GM03348 (cell line): ENCODE measurements at places on chromosomes 5 and 9.

DNA sequence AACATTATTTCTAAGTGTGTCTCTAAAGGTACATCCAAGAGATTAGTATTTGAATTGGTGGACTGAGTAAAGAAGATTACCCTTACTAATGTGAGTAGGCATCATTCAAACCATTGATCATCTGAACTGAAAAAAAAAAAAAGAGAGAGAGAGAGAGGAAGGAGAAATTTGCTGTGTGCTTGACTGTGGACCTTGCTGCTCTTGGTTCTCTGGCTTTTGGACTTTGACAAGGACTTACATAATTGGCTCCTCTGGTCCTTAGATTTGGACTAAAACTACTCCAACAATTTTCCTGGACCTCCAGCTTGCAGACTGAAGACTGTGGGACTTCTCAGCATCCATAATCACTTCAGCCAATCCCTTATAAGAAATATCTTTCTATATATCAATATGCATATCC, 1091.9 kb upstream of the EDIL3 start:
- no peak for DNase-seq

- DNase-seq = no peak
These were observed 64.0 kb downstream of the DEPDC1B start for GRCh38 chr5:60636001-60636400.

GRCh38 chr5:17343675-17344074, 126.2 kb downstream of the BASP1 start:
- DNase-seq = peak; percentile 72

DNA sequence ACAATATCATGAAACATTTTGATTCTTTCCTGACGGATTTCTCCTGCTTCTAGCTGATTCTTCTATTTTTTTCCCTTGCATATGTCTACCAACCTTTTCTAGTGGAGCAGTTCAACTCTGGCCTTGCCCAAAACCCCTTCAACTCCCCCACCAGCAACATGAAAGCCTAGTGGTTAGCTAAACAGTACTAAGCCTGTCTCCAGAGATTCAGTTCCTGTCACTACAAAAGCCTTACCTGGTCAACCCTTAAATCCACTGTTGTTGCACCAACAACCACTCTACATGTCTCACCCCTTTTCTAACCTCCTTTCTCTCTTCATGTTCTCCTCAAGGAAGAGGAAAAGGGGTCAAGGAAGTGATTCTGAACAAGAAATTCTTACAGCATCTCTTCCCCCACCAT, 74.8 kb upstream of the PIK3R1 start:
- DNase-seq = no peak

DNA sequence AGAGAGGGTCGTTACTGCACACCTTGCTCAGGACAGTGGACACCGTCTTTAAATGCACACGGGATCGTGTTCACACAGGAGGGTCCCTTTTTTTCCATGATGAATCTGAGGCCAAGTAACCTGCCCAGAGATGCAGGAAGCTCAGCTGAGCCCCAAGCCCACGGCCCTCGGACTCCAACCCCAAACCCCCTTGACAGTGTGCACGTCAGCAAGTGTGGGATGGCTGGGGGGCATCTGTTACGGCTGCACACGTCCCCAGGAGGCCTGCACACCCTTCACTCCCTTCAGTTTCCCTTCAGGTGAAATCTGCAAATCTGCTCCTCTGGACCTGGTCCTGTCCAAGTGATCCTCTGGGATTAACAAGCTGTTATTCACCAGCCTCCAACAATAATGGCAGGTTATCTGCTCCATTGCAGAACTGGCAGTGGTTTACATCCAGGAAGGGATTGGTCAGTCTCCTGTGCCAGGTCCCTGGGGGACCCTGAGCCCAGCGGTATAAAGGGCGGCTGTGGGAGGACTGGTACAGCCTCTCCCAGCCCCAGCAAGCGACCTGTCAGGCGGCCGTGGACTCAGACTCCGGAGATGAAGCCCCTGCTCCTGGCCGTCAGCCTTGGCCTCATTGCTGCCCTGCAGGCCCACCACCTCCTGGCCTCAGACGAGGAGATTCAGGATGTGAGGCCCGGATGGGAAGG, at the start of gene LCN1:
Gene LCN1 (plus strand): TSS at position 525 of the 692 bp plus-strand sequence. CDS start 58 bp downstream, at position 583.
- DNase-seq = peak; percentile 1

- DNase-seq = no peak
These were observed 270.2 kb upstream of the PDE4D start for GRCh38 chr5:60163762-60164161.

- no peak for DNase-seq
These were observed 233.8 kb downstream of the GABRG2 start for GRCh38 chr5:162301356-162301755.

GRCh38 chr9:120765910-120766425, 27.2 kb downstream of the FBXW2 start:
- no peak for DNase-seq

DNA sequence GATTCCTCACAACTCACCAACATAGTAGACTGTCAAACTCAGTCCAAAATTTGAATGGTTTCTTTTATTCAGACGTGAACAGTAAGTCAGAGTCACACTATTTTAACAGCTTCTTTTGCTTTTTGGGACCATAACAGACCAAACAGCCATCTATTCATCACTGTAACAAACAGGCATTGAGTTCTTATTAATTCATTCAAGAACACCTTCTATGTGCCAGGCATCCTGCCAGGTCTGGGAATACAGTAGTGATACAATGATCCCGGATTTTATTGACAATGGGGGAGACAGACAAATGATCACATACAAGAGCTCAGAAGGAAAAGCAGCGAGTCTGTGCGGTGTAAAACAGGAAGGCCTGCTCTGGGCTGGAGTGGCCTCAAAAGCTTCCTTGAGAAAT, 153.3 kb upstream of the ERCC6L2 start:
- DNase-seq = no peak

DNA sequence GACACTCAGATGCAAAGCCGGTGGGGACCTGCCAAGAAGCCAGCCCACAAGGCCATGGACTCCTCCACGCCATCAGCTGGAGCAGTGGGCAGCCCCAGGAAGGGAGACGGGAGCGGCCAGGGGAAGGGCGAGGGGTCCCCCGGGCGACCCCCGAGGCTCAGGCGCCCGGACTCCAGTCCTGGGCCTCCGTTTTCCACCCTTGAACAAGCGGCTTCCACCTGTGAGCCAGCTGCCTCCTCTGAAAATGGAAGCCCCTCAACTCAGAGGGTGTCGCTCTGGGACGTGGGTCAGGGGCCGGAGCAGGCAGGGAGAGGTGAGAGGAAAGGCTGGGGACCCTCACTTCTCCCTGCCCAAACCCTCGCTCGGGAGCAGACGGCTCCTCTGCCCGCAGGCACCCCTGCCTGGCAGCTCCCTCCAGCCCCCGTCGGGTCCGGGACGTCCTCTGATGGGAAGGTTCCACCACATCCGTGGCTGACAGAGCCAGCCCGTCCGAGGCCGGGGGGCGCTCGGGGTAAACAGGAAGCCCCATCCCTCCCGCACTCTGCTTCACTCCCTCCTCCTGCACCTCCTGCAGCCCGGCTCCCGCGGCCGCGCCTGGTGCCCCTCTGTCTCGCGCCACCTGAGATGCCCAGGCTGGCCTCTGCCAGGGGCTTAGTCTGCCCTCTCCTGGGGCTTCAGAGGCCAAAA, 3.7 kb upstream of the EGFL7 start:
- DNase-seq = no peak

DNA sequence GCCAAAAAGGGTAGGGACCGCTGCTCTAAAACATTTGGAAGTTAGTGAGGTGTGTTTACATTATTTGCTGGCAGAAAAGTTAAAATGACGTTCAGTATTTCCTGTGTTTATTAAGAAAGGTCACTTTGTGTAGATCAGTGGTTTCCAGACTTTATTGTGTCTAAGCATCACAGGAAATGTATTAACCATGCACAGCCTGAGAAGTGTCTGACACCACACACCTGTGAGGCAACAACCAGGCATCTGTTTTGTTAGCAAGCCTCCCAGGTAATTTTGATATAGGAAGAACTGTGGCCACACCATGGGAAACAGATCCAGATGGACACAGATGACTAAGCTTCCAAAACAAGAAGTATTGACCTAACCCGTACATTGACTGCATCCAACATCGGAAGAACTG, 12.0 kb downstream of the TTC1 start:
- DNase-seq = no peak

- peak; percentile 48 for DNase-seq
These were observed 476.3 kb downstream of the CCDC171 start for GRCh38 chr9:16029046-16029615.

- no peak for DNase-seq
These were observed 129.8 kb upstream of the SGCD start for GRCh38 chr5:156197042-156197635.

- no peak for DNase-seq
These were observed 729 bp upstream of the TNPO1 start for GRCh38 chr5:72815580-72816283.

DNA sequence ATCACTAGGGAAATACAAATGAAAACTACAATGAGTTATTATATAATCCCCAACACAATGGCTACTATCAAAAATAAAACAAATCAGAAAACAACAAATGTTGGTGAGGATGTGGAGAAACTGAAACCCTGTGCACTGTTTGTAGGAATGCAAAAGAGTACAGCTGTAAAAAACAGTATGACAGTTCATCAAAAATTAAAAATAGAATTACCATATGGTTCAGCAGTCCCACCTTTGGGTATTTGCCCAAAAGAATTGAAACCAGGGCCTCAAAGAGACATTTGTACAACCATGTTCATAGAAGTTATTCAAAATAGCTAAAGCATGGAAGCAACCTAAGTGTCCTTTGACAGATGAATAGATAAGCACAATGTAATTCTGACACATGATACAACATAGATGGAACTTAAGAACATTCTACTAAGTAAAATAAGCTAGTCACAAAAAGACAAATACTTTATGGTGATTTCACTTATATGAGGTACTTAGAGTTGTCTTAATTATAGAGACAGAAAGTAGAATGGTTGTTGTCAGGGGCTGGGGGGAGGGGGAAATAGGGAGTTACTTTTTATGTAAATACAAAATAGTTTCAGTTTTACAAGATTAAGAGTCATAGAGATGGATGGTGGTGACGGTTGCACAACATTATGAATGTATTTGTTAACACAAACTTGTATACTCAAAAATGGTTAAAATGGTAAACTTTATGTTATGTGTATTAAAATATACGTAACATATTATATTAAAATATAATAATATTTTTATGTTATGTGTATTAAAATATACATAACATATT, 102.8 kb downstream of the KCTD16 start:
- DNase-seq = no peak

GRCh38 chr5:96023518-96023917, 61.9 kb upstream of the ELL2 start:
- peak; percentile 56 for DNase-seq

DNA sequence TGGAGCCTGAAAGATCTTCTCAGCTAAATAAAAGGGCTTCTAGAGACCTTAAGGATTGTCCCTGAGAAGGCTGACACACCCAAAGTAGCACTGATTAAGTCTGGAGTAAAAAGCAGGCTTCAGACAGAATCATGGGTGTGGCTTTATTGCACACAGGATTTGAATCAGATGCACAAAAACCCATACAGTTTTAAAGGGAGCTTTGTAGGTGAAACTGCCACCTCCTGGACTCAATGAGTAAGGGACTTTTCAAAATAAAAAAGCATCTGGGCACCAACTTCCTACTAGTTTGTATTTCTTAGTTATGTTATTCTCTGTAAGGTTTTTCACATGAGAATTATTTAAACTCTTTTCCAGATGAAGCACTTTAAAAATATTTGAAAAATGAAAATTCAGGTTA, 129.4 kb downstream of the EDIL3 start:
- DNase-seq = peak; percentile 55

- peak; percentile 64 for DNase-seq
These were observed 79.9 kb downstream of the FNBP1 start for GRCh38 chr9:129962889-129963703.

- no peak for DNase-seq
These were observed 208.9 kb upstream of the PRR16 start for GRCh38 chr5:120255214-120255613.

DNA sequence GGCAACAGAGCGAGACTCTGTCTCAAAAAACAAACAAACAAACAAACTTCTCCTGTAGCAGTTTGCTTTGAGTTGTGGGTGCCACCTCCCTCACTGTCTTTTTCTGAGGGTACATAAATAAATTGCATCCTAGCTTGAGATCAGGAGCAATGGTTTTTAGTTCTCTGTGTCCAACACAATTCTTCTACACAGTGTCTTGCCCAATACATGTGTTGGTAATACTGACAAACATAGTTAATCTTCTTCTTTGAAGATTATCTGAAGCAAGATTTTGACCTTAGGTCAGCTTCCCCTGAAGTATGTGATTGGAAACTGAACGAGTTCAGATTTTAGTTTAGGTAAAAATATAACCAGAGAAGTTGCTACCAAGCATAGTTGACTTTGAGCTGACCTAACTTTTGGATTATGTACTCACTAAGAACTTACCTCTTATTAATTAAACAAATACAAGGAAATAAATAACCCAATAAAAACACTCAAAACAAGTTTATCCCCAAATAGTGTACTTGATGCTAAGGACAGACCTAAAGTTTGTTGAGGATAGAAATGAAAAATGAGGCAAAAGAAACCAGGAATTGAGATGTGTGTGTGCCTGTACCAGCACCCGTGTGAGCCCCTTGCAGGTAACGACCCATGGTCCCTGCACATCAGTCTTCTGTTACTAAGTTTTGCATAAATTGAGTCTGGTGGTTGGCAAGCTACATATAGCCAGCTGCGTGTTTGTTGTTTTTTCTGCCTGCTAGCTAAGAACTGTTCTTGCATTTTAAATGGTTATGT, 16.2 kb downstream of the TJP2 start:
- DNase-seq = no peak

- DNase-seq = no peak
These were observed 572.8 kb downstream of the TLE1 start for GRCh38 chr9:81116340-81117137.

DNA sequence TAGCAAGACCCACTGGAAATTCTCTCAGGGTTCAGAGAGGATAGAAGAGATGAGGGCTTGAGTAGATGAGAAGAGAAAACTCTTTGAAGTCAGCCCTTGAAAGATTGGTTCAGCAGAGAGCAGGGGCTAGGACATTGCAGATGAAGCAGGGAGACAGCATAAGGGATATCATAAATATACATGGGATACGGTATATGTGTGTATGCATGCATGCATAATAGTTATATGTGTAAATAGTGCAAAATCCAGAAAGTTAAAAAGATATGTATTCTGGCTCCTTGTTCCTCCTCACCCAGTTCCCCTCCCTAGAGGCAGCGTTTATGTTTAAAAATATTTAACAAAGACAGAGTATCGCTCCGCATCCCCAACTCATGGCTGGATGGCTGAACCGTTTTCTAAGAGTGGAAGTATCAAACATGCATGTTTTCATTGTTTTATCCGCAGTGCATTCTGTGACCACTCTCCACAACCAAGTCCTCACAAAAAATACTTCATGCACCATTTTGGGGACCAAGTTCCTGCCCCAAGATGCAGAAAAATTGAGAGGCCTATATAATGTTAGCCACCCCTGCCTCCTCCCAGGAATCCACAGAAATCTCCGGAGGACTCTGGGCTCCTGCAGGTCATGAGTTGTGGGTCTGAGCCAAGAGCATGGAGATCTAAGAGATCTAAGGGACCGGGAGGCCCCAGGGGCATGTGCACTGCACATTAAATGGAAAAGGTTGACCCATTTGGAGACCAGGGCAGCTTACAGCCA, 119.5 kb downstream of the MTX3 start:
- no peak for DNase-seq

DNA sequence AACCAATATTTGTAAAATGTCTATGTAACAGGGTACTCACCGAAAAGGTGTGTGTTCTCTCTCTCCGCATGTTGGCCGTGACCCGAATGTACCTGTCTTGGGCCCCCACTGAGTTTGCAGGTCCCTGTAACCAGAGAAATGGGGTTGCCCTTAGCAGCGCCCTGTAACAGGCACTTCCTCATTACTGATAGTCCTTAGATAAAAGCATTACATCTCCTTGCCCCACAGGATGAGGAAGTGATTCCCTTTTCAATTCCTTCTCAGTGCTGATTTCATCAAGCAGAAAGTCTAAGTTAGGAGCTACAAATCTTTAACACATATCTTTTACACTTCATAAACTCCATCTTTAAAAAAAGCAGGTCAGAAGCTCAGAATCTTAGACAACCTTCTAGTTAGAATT, 15.2 kb upstream of the HMHB1 start:
- DNase-seq = no peak
